GM03348 (cell line): ENCODE measurements at places on chromosomes 12 and 14.

DNA sequence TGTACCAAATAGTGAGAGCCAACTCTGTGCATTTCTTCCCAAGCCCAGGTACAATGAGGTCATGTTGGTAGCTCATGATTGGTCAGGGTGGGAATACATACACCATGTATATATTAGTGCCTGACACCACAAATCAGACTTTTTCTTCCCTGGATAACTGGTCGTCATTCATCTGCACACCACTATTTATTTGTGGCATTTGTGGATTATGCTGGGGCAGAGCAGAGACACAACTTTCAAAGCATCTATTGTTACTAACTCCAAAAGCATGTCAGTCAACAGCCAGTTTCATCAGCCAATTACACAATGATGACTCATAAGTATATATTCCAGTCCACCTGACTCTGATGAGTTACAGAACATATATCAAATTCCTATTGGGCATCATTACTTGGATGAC is 181.7 kb downstream of the ADAMTS20 start:
- no peak for DNase-seq

GRCh38 chr12:52634266-52635056 is 16.1 kb upstream of the KRT73 start:
- no peak for DNase-seq

DNA sequence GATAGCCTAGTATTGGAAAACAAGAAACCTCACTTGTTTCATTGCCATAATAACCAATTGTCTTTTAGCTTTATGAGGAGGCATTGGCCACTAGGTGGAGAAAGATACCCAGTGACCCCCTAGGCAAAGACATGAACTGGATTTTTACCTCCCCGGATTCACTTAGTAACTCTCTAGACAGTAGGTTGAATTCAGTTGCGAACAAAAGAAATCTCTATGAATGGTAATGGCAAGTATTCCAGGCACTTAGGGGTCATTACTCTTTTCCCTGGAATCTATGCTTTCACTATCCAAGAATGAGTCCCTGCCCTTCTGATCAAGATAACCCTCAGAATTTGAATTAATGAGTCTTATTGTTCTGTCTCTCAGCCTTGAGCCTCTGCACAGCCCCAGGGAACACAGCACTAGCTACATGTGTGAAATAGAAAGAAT is 29.5 kb upstream of the RHOJ start:
- peak; percentile 79 for DNase-seq

- DNase-seq = no peak
Observed at GRCh38 chr14:76964695-76965094, 63.8 kb downstream of the IRF2BPL start.

DNA sequence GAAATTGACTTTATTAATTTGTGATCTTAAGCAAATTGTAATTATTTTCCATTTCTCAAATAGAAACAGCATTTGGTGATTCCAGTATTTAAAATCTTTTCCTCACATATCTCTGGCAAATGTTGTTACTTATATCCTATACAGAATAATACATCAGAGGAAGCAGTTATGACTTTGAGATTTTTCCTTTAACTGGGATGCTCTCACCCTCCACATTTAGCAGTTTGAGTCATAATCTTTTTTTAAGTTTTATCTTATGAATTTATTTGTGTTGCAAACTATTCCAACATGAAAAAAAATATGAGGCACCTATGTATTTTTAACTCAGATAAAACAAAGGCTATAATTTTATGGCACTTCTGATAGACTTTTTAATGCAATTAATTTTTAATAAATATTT is 311.8 kb downstream of the TMTC2 start:
- DNase-seq = no peak

DNA sequence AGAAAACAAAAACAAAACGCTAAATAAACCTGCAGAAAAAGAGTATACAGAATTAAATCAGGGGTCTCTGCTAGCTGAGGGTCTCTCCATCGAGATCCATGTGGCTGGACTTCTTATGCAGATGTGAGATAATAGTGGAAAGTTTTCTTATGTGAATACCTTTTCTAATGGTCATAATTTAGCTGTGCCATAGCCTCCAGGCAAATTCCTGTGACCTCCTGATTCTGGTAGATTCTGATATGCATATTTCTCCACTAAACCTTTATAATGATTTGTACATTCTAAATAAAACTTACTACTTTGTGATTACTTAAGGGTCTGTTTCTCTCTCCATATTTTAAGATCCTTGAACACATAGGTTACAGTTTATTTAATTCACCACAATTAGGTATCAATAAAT is 1002.6 kb downstream of the GALC start:
- DNase-seq = no peak

- DNase-seq = no peak
Observed at GRCh38 chr14:20775901-20776300, 5.2 kb upstream of the RNASE6 start.
